Activated naive CD8-positive, alpha-beta T cell treated with anti-CD3 and anti-CD28 coated beads, Interleukin-2, amount 10 ng/mL, durations not matched to agents 7 days and 5 days (primary cell): ENCODE measurements at places on chromosomes 4 and X. TPM values are rescaled to one million over a fixed set of nuclear protein-coding genes. Genes with fewer than 3 reads are reported as not detected.

GRCh38 chr4:8672486-8672885 lies 79.9 kb downstream of the CPZ start:
- DNase-seq: no peak

DNA sequence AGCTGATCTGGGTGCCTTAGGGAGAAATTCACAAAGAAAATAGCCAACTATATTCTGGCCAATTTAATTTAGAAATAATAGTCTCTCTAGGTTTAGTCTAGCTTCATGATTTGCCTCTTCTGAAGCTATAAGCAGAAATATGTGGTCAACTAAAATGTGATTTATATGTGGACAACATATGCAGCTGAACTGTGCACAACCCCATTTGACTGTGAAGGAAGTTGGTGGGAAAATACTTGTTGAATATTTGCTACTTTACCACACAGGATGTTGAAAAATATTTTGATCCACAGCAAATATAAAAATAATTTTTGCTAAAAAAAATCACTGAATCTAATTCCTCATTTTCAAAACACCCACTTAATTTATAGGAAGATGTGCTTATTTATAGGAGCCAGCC lies 15.7 kb upstream of the RNF128 start:
- no peak for DNase-seq

- DNase-seq: no peak
Measured at GRCh38 chr4:153169776-153170175, 34.5 kb upstream of the TRIM2 start.

- DNase-seq: no peak
Measured at GRCh38 chr4:11139871-11140270, 288.8 kb downstream of the HS3ST1 start.

Gene UGT2B28
- not detected for total RNA-seq

Gene CACNA1F
- 1.7 TPM for total RNA-seq

Gene AFP
- not detected for total RNA-seq
